ENCODE measurements at places on chromosomes 6 and 20. TPM values are rescaled to one million over a fixed set of nuclear protein-coding genes. Genes with fewer than 3 reads are reported as not detected.

GRCh38 chr6:145278163-145278807, 457.0 kb downstream of the EPM2A start:
- DNase-seq: no peak

TOX2 gene
- 43.8 TPM for polyA plus RNA-seq

DNA sequence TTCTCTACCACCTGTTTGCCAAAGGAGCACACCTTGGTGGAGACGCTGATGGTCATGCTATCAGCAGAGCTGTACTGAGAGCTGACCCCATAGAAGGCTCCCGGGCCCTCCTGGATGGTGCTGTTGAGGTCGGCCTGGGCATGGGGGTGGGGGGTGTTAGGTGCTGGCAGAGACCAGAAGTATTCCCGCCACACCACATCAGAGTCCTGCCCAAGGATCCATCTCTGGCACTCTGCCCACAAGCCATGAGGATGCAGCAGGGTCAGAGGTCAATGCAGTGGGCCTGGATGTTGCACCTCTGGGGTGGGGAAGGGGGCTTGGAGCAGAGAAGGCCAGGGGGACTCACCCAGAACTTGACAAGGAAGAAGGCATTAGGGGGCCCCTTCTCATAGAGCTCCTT, 7.4 kb downstream of the RPL10A start:
- DNase-seq: no peak

CALHM4 gene
- 1.2 TPM for polyA plus RNA-seq

- DNase-seq: peak; percentile 22
These were observed 610.3 kb downstream of the RNF144B start for GRCh38 chr6:18997375-18997826.

- no peak for DNase-seq
These were observed 154.5 kb downstream of the MYLK4 start for GRCh38 chr6:2596222-2596621.

DNA sequence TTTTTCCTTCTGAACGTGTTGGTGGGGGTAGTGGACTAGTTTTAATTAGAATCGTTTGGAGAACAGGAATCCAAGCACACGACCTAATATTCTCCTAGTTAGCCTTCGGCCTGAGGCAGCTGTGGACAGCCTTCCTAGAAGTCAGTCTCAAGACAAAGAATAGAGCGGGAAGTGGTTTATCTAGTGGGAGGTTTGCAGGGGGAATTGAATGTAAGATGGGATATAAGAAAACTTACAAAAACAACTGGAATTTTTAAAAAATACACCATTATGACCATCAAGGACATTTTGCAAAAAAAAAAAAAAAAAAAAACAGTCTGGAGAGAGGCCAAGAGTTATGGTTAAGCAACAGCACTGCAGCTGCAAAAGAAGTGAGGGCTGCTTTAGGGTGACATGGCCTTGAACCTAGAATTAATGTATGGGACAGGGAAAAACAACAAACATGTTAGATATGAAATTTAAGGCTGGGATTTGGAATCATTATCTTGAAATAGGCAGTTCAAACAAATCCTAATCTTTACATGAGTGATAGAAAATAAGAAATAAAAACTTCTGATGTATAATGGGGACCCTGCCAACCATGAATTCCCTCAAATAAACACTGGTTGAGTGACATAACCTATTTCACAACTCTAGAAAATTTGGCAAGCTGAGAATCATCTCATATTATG, 40.2 kb downstream of the PLAGL1 start:
- DNase-seq: no peak
